Stimulated activated CD4-positive, alpha-beta T cell treated with anti-CD3 and anti-CD28 coated beads, Interleukin-12 subunit alpha, Interleukin-12 subunit beta, amount 100 ng/mL, for 4 hours (primary cell): ENCODE measurements at places on chromosomes 6 and 20.

- DNase-seq: no peak
Measured at GRCh38 chr20:50172347-50173013, 18.1 kb upstream of the CEBPB start.

DNA sequence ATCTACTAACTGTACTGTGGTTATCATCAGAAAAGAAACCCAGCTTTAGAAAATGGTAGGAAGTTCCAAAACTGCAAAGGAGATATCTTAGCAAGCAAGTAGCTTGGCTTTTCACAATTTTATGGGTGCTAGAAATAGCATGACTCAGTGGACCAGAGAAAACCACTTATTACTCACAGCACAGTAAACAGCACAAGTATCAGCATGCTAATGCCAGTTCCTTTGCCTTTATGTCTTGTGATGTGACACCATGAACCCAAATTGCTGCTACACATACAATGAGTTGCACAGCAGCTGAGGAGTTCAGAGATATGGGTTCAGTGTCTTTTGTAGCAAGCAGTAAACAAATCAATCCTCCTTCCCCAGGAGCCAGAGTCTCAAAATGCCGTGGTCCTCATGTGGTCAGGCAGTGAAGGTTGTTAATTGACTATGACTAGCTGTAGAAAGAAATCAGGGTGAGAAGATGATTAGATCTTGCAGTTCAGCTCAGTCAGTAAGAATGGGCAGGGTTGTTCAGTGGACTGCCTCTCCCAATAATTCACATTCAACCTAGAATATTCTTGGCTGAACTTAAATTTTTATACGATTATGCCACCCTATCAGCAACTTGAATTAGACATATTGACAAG, 73.3 kb downstream of the OPRM1 start:
- no peak for DNase-seq

DNA sequence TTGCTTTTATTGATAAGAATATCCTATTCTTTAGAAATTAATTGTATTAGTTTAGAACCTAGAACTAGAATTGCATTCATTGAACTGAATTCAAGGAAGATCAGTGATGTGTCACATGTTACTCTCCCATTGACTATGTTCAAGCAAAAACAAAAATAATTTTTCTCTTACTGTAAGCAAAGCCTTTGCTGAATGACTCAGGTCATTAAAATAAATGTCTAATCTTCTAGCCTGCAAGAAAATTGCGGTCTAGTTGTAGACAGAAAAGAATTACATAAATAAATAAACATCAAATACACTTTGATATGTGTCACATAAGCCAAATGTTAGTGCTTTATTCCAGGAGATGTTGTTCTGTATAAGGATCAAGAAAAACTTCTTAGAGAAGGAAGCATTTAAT, 387.9 kb downstream of the ADGRB3 start:
- DNase-seq: no peak

DNA sequence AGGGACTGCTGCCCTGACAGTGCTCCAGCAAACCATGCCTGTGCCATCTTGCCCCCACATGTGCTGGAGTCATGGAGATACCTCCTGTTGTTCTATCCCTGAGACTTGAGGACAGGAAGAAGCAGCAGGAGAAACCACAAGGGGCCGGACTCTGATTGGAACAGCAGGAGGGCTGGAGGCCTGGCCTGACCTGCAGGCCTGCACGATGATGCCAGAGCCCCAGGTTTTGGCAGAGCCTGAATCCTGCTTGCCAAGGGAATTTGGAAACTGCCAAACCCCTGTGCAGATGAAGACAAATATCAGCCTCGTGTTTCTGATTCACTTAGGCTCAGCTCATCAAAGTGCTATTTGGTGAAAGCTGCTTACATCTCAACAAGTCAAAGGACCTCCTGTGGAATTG, 177.6 kb downstream of the MAFB start:
- no peak for DNase-seq

DNA sequence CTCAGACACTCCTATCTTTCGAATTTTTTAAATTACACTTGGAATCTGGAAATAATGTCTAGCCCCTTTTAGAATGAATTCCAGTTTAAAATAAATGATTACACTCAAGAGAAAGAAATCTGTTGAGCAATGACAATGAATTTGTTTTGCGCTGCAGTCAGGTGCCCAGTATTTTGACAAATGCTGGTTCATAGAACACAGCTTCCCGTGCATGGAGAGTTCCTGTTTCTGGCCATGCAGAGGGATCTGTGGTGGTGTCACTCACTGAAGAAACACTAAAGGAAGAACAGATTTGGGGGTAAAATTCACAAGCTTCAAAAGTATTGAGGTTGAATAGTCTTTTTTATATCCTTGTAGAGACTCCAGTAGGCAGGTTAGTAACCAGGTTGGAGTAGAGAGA, 113.4 kb upstream of the CEP85L start:
- no peak for DNase-seq

DNA sequence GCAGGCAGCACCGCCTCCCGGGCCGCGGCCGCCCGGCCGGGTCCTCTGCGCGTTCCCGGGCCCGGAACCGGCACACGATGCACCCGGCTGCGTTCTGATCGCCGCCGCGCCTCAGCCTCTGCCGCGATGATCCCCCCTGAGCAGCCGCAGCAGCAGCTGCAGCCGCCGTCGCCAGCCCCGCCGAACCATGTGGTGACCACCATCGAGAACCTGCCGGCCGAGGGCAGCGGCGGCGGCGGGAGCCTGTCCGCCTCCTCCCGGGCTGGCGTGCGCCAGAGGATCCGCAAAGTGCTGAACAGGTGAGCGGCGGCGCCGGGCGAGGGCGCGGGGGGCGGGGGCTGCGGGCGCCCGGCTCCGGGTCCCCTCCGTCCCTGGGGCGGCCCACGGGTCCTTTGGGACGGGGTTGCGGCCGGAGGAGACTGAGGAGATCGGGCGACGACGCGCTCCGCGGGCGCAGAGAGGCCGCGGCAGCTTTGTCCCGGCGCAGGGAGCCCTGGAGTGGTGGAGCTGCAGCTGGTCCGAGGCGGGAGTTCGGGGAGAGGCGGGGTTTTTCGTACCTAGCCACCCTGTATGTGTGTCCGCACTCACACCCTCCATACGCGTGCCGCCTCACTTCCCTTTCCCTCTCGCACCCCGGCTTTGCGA, 659 bp downstream of the SLC35F1 start:
- no peak for DNase-seq

DNA sequence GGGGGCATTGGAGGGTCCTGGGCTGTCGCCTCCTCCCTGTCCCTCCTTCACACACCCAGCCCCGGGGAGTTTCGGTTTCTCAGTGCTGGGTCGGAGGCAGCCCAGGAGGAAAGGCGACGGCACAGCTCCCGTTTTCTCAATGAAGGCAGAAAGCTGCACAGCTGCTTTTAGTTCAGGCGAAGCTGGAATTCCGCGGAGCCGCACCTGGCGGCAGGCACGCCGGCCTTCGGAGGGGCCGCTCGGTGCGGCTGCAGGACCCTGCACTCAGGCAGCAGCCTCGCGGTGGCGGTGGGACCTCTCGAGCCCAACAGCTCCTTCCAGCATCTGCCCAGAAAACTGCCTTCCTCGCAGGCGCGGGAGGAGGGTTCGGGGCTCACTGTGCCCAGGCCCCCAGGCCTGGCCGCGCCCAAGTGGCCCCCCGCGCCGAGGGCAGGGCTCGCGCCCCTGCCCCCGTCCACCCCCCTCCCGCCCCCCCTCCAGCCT, 4.6 kb downstream of the FOXQ1 start:
- DNase-seq: no peak

GRCh38 chr6:118186672-118187567, 279.9 kb downstream of the SLC35F1 start:
- no peak for DNase-seq

DNA sequence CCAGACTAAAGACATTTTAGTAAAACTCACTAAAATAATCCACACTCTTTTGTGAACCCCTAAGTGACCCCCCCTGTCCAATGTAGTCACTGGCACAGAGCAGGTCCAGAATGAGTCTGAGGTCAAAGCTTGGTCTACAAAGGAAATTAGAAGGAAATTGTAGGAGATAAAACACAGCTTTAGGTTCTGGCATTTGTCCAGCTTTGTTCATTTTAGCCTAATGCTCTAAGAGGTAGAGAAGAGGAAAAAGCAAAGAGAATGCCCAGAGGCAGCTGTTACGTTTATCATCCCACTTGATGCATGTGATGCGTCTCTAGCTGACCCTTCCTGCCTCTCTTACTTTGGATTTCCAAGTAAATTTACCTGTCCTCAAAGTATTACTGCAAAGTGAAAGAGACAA, 62.5 kb downstream of the CNKSR3 start:
- DNase-seq: no peak

GRCh38 chr6:10230531-10230930, 184.3 kb downstream of the TFAP2A start:
- no peak for DNase-seq

- DNase-seq: peak; percentile 40
Measured at GRCh38 chr6:15023448-15023847, 222.4 kb upstream of the JARID2 start.

GRCh38 chr20:18056174-18057100, 1.3 kb downstream of the OVOL2 start:
- DNase-seq: no peak
